CD8-positive, alpha-beta memory T cell (primary cell): ENCODE measurements at places on chromosomes 4 and X. TPM values are rescaled to one million over a fixed set of nuclear protein-coding genes. Genes with fewer than 3 reads are reported as not detected.

GPR78 gene
- total RNA-seq: not detected

PPEF2 gene
- total RNA-seq: 0.13 TPM

UBL4A gene
- total RNA-seq: 64.3 TPM

S100P gene
- 1.2 TPM for total RNA-seq

GABRA4 gene
- not detected for total RNA-seq

TLR10 gene
- not detected for total RNA-seq

GRCh38 chr4:81617545-81617944, 145.8 kb upstream of the RASGEF1B start:
- no peak for DNase-seq

DNA sequence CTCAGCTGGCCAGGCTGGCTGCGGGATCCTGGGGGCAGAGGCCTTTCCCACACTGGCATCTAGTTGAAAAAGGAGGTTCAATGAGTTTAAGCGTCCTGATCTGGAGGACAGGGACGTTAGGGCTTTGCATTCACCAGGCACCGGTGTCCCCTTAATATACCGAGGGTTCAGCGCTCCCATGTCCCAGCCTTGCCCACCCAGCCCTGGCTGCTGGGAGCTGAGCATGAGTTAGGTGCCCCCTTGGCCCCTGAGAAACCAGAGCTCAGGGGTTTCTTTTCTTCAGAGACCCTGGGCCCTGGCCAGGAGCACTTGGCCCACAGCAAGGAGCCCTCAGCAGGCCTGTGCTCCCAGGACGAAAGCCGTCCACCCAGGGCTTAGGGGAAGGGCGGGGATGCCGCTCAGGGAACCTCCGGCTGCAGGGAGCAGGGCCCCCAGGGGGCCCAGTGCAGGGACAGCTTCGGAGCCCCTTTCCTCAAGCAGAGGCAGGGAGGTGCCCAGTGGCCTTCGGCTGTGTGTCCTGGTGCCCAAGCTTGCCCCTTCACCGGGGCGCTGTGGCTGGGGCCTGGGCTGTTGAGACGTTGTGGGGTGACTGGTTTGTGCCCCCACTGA, 20.9 kb upstream of the DUSP9 start:
- no peak for DNase-seq

- no peak for DNase-seq
Observed at GRCh38 chr4:105624530-105624929, 72.1 kb downstream of the ARHGEF38 start.

DNA sequence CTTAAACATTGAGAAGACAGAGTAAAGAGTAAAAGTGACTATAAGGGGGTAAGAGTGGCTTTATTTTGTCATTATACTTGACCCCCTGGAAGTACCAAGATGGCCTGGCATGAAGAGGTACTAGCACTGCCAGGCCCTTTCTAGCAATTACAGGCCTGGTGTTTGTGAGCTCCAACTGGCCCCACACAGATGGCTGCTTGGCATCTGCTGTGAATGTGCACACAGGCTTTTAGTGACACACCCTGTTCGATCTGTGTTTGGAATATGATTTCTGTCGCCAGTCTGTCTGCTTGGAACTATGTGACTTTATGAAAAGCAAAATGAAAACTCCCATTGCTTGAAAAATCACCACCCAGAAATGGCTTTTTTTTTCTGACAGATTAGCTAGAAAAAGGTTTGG, 123.3 kb downstream of the CLCN4 start:
- no peak for DNase-seq
